ENCODE measurements at places on chromosomes 12 and 14.

DNA sequence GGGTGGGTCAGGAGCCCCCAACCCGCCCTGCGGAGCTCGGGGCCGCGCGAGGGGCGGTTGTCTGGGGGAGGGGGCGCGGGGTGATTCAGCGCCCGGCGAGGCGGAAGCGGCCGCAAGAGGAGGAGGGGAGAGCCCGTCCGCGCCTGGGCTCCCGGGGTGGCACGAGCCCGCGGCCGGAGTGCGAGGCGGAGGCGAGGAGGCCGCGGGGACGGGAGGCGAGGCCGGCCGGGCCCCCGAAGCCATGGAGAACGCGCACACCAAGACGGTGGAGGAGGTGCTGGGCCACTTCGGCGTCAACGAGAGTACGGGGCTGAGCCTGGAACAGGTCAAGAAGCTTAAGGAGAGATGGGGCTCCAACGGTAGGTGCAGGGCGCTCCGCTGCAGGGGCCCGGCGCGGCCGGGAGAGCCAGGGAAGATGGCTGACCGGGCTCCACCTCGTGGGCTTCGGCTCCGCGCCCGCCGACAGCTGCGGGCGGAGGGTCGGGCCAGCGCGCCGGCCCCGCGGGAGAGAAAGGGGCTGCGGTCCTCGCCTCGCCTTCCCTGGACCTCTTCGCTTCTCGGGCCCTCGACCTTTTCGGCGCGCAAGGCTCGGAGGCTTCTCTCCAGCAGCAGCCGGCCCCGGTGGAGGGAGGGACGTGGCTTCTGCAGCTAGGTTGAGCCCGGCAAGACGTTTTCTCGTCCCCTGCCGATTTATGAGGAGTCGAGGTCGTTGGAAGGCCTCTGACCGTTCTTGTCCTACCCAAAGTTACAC is 677 bp downstream of the ATP2A2 start:
- DNase-seq, result peak; percentile 61

GRCh38 chr14:90544566-90544965 is 147.7 kb downstream of the CALM1 start:
- DNase-seq, result no peak

- DNase-seq, result no peak
Observed at GRCh38 chr14:23171222-23171975, 12.1 kb downstream of the SLC7A8 start.

- no peak for DNase-seq
Observed at GRCh38 chr12:22541496-22542155, 2.7 kb downstream of the C2CD5 start.

DNA sequence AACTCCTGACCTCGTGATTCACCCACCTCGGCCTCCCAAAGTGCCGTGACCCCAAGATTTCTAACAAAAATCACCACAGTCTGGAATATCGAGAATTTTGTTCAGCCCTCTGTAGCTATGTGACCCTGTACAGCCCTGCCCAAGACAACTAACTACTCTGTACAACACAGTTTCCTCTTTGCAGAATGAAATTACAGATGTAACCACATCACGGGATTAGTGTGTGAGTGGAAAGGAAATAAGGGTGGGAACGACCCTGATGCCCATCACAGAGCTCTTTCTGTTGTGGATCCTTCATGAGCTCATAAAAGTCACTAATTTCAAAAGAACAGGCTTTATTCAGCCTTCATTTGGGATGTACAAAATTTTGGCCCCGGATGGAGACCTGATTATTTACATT is 50.5 kb upstream of the KRR1 start:
- no peak for DNase-seq

GRCh38 chr14:70905301-70905700 is 2.0 kb upstream of the PCNX1 start:
- DNase-seq, result peak; percentile 83

GRCh38 chr12:105226219-105226618 is 9.8 kb downstream of the APPL2 start:
- DNase-seq, result peak; percentile 86

- DNase-seq, result no peak
Observed at GRCh38 chr14:103521438-103521950, 1.1 kb downstream of the CKB start.

- DNase-seq, result no peak
Observed at GRCh38 chr14:48786498-48786897, 799.7 kb downstream of the RPS29 start.

- peak; percentile 32 for DNase-seq
Observed at GRCh38 chr12:88258396-88258795, 116.3 kb downstream of the TMTC3 start.

DNA sequence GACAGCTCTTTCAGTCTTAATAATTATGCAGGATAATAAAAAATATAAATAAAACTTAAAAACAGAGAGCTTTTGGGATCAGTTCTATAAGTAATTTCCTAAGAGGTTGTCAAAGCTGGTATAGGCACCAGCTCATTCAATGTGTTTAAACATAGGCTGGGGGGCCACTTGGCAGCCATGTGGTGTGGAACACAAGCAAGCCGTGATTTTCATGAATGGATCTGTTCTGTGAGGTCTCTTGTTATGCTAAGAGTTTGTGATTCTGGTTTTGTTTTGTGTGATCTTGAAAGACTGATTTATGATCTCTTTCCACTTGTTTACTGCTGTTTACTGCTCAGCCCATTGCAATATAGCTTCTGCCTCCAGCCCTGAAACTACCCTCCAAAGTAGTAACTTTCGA is 240.9 kb downstream of the FBXL14 start:
- no peak for DNase-seq

DNA sequence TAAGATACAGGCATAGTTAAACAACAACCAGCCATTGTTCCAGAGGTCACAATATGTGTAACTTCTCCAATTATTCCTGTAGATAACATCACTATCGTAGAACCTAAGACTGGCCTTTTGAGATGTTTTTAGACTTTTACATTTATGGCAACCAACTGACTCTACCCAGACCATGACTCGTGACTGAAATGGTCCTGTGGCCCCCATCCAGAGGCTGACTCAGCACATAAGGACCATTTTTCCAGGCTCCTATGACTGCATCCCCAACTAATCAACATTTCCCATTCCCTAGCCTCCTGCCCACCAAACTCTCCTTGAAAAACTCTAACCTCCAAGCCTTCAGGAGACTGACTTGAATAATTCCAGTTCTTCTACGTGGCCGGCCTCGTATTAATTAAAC is 52.6 kb upstream of the NID2 start:
- DNase-seq, result no peak

- no peak for DNase-seq
Observed at GRCh38 chr12:59372956-59373355, 222.9 kb upstream of the SLC16A7 start.

- no peak for DNase-seq
Observed at GRCh38 chr12:97944576-97944975, 482.0 kb downstream of the RMST start.

DNA sequence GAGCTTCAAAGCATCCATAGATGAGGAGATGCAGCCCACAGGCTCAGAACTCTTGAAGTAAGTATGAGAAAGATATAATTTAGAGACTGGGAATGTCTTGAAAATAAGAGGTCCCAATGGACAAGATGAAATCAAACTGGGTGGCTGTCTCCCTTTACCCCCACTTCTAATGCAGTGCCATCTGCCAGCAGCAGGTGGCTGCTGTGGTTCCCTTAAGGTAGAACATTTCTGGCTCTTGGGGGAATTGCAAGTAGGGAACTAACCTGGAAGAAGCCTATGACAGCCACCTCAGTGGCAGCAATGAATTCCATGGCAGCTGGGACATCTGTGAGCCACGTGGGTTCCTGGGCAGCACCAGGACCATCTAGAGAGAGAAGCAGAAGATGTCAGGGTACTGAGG is 648 bp downstream of the ERP27 start:
- DNase-seq, result no peak

GRCh38 chr12:32322354-32322753 is 77.0 kb upstream of the FGD4 start:
- DNase-seq, result no peak

GRCh38 chr12:60072911-60073310 is 477.1 kb downstream of the SLC16A7 start:
- no peak for DNase-seq

DNA sequence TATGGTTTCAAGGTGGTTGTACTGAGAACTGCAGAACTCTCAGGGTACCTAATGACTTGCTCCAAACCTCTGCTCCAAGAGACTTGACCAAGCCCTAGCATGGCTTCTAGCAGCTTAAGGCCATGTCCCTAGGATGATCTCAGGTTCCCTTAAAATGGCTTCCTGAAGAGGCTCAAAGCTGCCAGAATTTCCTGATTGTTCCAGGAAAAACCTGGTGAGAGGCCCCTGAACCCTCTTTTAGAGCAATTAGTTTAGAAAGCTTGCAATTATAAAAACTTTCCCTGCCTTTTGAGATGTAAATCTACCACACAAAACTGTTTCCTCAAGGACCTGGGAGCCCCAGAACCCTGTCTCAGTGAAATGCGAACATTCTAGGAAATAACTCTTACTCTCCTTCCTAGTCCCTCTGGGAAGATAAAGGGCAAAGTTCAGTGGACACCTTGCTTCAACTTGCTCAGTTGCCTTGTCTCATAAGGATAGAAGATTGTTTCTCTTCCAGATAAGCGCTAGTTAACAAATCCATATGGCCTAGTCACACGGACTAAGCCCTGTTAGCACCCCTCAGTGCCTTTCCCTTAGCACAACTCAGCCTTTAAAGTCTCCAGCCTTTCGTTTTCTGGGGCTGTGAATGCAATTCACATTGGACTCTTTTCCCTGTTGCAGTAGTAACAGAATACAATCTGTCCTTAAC is 2.5 kb downstream of the CMAS start:
- DNase-seq, result no peak

DNA sequence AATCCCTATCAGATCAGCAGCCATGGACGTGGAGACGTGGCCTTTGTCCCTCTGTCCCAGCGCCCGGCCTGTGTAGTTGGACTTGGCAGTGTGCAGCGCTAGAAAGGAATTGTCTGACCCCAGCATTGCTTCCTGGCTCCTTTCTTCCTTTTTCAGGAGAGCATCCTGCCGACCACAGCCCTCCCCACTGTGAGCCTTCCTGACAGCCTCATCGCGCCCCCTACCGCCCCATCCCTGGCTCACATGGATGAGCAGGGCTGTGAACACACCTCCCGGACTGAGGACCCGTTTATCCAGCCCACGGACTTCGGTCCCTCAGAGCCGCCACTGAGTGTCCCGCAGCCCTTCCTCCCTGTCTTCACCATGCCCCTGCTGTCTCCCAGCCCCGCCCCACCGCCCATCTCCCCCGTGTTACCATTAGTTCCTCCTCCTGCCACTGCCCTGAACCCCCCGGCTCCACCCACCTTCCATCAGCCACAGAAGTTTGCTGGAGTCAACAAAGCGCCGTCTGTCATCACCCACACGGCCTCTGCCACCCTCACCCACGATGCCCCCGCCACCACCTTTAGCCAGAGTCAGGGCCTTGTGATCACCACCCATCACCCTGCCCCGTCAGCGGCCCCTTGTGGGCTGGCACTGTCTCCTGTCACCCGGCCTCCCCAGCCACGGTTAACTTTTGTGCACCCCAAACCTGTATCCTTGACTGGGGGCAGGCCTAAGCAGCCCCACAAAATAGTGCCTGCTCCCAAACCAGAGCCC is 40.6 kb downstream of the IL31 start:
- DNase-seq, result no peak

DNA sequence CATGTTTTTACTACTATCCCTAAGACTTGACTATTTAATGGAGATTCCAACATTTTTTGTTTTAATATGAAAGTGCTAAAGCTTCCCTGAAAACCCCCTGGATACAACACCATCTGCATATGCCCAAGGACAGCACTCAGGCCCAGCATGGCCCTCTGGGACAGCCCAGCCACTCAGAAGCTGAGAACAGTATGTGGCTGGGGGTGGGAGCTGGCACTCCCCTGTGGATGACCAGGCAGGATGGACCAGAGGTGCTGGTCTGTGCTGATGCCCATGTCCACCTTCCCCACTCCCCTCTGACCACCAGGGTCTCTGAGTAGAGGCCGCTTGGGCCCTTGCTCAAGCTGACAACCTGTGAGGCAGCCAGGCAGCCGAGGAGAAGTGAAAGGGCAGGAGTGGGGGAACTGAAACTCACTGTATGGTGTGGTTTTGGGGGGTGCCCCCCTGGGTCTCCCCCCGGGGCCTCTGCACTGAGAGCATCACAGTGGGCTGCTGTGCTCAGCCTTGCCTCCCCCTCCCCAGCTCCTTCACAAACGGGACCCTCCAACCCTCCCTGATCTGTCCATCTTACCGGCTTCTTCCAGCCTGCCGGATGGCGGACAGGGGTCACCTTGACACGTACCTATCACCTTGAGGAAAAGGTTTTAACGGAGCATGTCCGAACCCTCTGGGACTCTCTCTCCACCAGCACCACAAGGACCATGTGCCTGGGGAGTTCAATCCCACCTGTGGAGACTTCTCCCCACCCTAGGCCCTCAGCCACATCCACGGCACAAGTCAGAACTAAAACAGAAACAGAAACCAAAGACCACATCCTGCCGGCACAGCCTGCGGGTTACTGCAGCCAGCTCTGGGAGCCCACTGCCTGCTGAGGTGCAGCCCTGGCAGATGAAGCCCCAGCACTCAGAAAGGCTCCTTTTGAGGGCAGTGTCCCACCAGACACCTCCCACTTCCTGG is at the start of gene TMEM229B:
TSS of gene TMEM229B (minus strand) at position 785 of the 957 bp plus-strand sequence. CDS start 14,798 bp downstream, outside the sequence.
- peak; percentile 56 for DNase-seq

DNA sequence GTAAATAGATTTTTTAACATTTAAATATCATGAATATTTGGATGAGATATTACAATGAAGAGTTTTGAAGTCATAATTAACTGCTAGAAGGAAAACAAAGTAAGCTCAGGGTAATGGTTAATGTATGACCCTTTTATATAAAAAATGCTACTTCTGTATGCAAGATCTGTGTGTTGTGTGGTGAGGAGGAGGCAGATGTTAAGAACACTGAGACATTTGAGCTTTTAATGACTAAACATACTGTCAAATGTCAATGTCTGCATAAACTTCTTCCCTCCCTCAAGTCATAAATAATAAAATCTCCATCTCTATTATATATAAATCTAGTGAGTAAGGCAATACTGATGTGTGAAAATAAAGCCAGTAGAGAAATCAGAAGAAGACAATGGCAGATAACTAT is 1.4 kb downstream of the TPH2 start:
- DNase-seq, result no peak

- DNase-seq, result peak; percentile 55
Observed at GRCh38 chr14:52067873-52068614, 815 bp downstream of the NID2 start.

- no peak for DNase-seq
Observed at GRCh38 chr12:55172686-55173085, 46.5 kb downstream of the OR9K2 start.

- DNase-seq, result no peak
Observed at GRCh38 chr14:78153064-78153341, 17.2 kb upstream of the NRXN3 start.

- DNase-seq, result no peak
Observed at GRCh38 chr12:79298506-79298905, 392.3 kb downstream of the PAWR start.

- DNase-seq, result no peak
Observed at GRCh38 chr12:52573306-52573705, 337 bp downstream of the KRT74 start.
